ENCODE measurements at places on chromosomes 3 and 15.
A peak's percentile ranks its signal among the peaks of the same experiment; 100 is the strongest.

DNA sequence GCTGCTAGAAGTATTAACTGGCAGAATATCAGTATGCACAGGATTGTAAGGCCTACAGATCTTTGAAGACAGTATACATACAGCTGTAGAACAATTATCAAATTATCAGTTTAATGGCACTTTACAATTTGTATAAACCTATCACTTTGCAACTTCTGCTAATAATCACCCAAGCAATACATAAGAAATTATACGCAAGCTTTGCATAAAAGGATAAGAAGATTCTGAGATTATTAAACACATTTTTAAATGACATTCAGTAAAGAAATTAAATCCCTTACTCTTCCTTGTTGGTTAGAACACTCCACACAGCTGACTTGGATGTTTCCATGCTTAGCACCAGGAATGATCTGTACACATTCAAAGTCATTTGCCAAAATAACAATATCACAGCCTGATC is 46.8 kb downstream of the DMXL2 start:
- no peaks in the 10 kb centered on the region for H3K27me3 ChIP-seq
- no peak for DNase-seq
- H3K27ac ChIP-seq: no peak overlapping the region
- no peak overlapping the region for H3K4me3 ChIP-seq

DNA sequence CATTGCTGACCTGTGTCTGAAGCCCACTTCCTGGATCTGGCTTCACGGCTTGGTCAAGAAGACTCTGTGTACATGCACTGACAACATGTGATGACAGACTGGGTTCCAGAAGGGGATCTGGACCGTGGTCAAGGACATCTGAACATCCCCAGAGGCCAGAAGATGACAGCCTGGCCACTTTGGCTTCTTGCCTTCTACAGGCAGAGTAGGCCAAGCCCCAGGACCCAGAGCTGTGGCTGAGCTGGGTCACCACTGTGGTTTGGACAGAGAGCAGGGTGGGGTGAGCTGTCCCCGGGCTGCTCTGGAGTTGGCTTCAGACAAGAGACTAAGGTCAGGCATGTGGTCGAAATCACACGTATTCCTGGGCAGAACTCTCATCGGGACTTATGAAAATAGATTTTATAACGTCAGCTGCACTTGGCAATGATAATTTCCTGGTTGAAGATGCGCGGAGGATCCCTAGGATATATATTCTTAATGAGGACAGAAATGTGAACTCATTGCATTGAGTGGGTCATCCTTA is 114.1 kb upstream of the FRMD4B start:
- H3K4me1 ChIP-seq: no peaks in the 10 kb centered on the region
- no peak overlapping the region for H3K27ac ChIP-seq
- no peak overlapping the region for H3K4me3 ChIP-seq
- no peaks in the 10 kb centered on the region for H3K36me3 ChIP-seq
- DNase-seq: no peak

- DNase-seq: no peak
- H3K4me1 ChIP-seq: no peaks in the 10 kb centered on the region
- H3K36me3 ChIP-seq: no peaks in the 10 kb centered on the region
- H3K27ac ChIP-seq: no peak overlapping the region
- H3K4me3 ChIP-seq: no peak overlapping the region
- H3K27me3 ChIP-seq: no peaks in the 10 kb centered on the region
Measured at GRCh38 chr3:36512555-36512954, 132.3 kb downstream of the STAC start.

- no peak for DNase-seq
- no peak overlapping the region for H3K4me3 ChIP-seq
- no peaks in the 10 kb centered on the region for H3K4me1 ChIP-seq
- H3K27me3 ChIP-seq: no peaks in the 10 kb centered on the region
Measured at GRCh38 chr3:104868291-104868690, 498.4 kb upstream of the ALCAM start.

DNA sequence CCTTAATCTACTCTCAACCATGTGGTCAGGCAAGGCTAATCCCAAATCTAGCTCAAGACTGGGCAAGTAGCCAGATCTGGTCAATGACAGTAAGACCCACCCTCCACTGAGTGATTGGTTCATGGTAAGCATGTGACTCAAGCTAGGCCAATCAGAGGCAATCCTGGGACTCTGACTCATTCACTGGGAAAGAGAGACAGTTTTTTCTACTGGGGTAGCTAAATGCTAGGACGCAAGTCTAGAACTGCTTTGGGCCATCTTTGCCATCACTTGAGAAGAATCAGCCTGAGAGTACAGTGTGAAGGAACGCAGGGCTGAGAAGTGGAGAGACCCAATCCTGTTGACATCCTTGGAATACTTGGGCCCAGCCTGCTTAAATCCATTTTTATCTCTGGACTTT is 9.4 kb upstream of the RAD18 start:
- H3K4me1 ChIP-seq: no peaks in the 10 kb centered on the region
- H3K36me3 ChIP-seq: no peaks in the 10 kb centered on the region
- H3K27me3 ChIP-seq: no peaks in the 10 kb centered on the region
- H3K4me3 ChIP-seq: no peak overlapping the region
- DNase-seq: peak; percentile 41

DNA sequence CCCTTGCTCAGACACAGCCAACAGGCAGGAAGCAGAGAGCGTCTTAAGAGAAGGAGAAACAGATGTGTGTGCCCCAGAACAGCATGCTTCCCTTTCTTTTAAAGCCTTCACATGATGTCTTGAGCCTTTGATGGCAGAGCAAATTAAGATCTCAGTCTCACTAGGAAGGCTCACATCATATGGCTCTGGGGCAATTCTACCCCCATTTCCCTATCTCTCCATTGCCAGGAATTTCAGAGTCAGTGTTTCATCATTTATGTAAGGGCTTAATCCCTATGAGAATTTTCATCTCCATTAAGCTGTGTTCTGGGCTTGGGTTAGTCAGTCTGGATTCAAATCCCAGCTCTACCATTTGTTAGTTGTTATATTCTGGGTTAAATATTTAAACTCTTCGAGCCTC is 41.4 kb upstream of the GLCE start:
- H3K27me3 ChIP-seq: peaks cover 4% of the 10 kb centered on the region
- DNase-seq: no peak
- H3K4me3 ChIP-seq: no peak overlapping the region
- H3K27ac ChIP-seq: no peak overlapping the region

- no peak overlapping the region for H3K27ac ChIP-seq
- peaks cover 5% of the 10 kb centered on the region for H3K4me1 ChIP-seq
- H3K36me3 ChIP-seq: no peaks in the 10 kb centered on the region
- no peaks in the 10 kb centered on the region for H3K27me3 ChIP-seq
Measured at GRCh38 chr3:129738172-129738571, 131.7 kb upstream of the PLXND1 start.

DNA sequence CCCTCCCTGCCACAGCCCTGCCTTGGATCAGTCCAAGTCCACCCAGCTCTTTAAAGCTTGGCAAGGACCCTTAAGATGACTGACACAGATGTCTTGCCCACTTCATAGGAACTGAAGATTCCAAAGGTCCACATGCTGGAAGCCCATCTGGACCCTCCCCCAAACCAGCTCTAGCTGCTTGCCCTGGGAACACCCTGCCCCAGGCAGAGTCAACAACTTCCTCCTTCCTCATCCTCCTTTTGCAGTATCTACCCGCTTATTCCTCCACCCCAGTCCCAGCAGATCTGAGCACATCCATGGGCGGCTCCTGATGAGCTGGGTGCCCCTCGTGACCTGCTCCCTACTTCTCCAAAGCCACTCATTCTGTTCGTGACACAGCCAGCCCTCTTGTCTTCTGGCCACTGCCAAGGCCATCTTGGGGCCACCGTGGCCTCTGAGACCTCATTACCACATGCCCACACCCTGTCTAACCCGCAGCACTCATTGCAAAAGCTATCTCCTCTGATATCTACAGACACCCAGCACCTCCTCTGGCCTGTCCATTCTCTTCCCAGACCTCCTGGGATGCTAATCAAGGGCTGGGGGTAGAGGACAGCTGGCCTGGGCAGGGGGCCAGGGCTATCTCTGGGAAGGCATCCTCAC is 2.0 kb upstream of the PFKFB4 start:
- no peaks in the 10 kb centered on the region for H3K27me3 ChIP-seq
- peaks cover 18% of the 10 kb centered on the region for H3K4me1 ChIP-seq
- H3K36me3 ChIP-seq: no peaks in the 10 kb centered on the region
- H3K4me3 ChIP-seq: no peak overlapping the region
- no peak for DNase-seq

DNA sequence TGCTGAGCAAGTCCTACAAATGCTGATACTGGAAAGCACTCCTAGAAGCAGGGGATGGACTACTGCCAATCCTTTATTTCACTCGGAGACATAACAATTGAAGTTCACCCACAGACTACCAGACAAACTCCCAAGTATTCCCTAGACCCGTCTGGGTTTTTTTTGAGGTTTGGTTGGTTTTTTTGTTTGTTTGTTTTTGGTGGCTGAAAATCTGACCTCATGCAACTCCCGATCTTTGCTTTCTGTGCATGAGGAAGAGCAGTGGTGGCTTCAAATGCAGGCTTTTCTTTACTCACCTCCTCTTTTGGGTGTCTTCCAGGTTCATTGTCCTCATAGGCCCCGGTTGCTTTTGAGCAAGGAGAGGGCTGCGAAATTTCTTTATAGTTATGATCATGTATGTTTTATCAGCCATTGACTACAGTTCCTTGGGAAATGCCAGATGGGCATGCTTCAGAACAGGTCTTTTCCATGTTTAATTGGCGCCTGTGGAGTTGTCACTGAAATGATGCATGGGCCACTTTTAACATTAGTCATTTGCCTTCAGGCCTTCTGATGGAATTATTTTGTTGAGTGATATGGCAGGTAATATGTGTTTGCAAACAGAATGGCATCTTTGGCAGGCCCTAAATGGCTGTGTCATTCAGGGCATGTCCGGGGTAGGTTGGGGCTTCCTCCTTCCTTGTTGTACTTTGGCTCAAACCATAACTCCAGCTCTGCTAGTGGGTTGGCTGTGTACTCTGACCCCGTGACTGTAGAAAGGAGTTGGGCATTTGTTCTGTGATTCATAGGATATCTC is 81.3 kb upstream of the ZBED2 start:
- H3K36me3 ChIP-seq: no peaks in the 10 kb centered on the region
- no peaks in the 10 kb centered on the region for H3K27me3 ChIP-seq
- H3K4me3 ChIP-seq: no peak overlapping the region
- peaks cover 20% of the 10 kb centered on the region for H3K4me1 ChIP-seq
- peak overlapping the region; percentile 68 for H3K27ac ChIP-seq
- DNase-seq: peak; percentile 61

DNA sequence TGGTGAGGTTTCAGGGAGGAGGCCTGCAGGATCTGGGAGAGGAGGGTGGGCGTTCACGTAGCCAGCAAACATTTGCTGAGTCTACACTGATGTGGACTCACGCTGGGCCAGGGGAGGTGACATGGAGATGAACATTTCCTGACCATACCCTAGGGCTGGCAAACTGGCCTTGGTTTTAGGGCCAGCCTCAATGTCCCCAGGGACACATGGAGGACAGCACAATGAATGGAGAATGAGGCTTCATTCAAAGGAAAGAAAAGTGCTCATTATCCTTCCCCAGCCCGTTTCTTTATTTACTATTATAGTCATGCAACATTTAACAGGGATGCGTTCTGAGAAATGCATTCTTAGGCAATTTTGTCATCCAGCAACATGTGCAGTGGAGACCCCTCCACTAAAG is 26.8 kb downstream of the ACAN start:
- no peaks in the 10 kb centered on the region for H3K27me3 ChIP-seq
- DNase-seq: no peak
- no peaks in the 10 kb centered on the region for H3K36me3 ChIP-seq

DNA sequence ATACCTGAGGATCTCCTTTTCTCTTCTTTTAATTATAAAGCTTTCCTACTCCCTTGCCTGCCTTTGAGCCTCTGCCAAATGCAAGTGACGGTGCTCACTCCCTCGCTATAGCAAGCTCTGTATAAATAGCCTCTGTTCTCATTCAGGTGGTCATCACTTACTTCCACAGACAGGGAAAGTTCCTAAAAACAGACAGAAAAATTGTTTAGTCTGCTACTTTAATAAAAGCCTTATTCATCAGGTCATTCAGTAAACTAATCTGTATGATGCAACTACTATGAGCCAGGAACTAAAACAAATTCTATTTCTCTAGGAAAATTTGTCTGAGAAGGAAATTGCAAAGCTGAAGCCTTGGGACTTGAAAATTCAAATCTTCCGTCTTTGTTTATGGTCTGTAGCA is 10.2 kb upstream of the DLG1 start:
- no peaks in the 10 kb centered on the region for H3K36me3 ChIP-seq
- no peak for DNase-seq
- peaks cover 6% of the 10 kb centered on the region for H3K4me1 ChIP-seq

GRCh38 chr3:195153653-195154052 is 117.3 kb downstream of the XXYLT1 start:
- DNase-seq: no peak
- H3K4me3 ChIP-seq: no peak overlapping the region
- no peaks in the 10 kb centered on the region for H3K36me3 ChIP-seq
- H3K27ac ChIP-seq: peak overlapping the region; percentile 91
- H3K27me3 ChIP-seq: no peaks in the 10 kb centered on the region
- H3K4me1 ChIP-seq: peaks cover 48% of the 10 kb centered on the region

GRCh38 chr3:21942328-21942727 is 191.3 kb upstream of the ZNF385D start:
- no peaks in the 10 kb centered on the region for H3K4me1 ChIP-seq
- H3K36me3 ChIP-seq: no peaks in the 10 kb centered on the region
- no peak for DNase-seq
- no peak overlapping the region for H3K27ac ChIP-seq
- H3K4me3 ChIP-seq: no peak overlapping the region

GRCh38 chr3:81651139-81651538 is 110.3 kb downstream of the GBE1 start:
- H3K27me3 ChIP-seq: no peaks in the 10 kb centered on the region
- no peaks in the 10 kb centered on the region for H3K4me1 ChIP-seq
- no peak overlapping the region for H3K4me3 ChIP-seq
- DNase-seq: no peak
- no peaks in the 10 kb centered on the region for H3K36me3 ChIP-seq

DNA sequence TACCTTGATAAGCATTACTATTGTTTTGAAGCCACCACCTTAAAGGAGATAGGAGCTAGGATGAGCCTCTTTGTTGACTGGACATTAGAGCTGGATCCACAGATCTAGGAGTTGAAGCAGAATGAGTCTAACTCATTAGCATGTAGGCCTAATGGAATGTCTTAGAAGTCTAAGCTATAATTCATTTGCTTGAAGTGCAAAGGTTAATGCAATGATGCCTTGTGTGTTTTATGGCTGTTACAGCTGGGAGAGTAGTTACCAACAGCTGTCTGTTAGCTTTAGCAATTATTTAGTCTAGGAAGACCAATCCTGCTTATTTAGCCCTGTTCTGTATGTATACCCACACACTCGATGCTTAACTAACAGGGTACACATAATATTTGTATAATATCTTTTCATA is 419.3 kb downstream of the TUSC7 start:
- peak; percentile 19 for DNase-seq

DNA sequence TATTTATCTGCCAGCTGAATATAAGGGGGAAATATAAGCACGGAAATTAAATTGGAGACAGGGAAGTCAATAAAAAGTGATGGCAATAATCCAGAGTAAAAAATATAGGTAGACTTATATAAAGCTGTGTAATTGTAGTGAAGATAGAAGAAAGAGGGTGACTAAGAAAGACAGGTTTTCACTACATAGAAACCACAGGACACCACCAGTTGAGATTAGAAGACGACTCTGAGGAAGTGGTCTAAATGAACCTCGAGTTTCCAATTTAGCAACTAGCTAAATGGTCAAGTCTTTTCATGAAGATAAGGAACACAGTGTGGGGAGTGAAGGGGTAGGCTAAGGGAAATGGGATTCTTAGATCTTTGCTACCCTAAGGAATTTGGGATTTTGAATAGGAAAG is 188.8 kb upstream of the ARL6 start:
- no peak for DNase-seq
- H3K4me3 ChIP-seq: no peak overlapping the region
- no peaks in the 10 kb centered on the region for H3K36me3 ChIP-seq
- H3K27me3 ChIP-seq: no peaks in the 10 kb centered on the region
- H3K27ac ChIP-seq: no peak overlapping the region
